ENCODE measurements at places on chromosomes 13 and 19.
A peak's percentile ranks its signal among the peaks of the same experiment; 100 is the strongest.

DNA sequence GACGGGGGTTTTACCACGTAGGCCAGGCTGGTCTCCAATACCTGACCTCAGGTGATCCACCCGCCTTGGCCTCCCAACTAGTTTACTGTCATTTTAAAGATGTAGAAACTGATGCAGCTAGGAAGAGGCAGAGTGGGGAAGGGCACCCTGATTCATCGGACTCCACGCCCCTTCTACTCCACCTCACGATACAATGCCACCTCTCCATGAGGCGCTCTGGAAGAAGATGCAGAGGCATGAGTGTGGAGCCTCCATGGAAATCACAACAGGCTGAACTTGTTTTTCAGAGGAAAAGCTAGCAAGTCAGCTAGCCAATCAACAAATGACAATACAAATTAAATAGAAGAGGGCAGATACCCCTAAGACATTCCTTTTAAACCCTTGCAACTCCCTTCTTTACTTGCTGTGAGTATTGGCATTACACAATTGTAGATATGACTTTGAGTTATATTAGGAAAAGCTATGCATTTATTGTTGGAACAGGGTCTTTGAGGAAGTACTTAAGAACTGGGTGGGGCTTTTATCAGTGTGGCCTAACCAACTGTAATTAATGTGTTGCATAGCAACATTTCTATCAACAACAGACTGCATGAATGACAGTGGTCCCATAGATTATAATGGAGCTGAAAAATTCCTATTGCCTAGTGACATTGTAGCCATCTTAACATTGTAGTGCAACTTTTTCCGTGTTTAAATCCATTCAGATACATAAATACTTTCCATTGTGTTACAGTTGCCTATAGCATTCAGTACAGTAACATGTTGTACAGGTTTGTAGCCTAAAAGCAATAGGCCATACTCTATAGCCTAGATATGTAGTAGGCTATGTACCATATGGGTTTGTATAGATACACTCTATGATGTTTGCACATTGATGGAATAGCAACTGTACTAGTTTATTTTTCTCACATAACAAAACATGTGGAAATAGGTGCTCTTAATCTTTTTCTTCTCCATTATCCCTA is 17.6 kb downstream of the WDFY2 start:
- DNase-seq: no peak

GRCh38 chr13:24263632-24264031 is 45.7 kb upstream of the C1QTNF9 start:
- DNase-seq: no peak

DNA sequence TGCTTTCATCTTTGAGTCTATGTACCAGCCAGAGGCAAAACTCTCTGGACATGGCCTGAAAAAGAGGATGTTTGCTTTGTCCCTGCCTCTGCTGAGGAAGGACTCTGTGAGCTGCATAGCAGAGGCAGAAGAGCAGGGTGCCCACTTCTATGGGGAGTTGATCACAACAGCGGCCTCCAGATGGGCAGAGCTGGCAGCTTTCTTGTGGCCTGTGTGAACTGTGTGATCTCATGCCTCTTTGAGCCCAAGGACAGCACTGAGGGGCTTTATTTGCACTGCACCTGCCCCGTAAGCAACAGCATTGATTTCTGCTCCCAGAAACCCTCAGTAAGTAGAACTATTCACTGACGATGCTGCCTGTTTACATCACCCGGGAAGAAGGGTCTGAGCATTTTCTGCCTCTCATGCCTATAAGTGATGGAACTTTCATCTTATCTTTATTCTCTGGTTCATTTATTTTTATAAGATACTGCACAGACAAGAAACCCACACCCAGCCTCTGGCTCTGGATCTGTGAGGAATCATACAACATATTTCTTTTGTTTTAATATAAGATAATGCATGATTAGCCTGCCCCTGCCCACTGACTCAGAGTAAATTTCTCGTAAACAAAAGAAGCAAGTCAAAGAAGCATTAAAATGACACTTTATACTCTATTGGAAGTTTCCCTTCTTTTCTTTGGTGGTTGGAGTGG is 244.2 kb upstream of the SOX21 start:
- DNase-seq: no peak

DNA sequence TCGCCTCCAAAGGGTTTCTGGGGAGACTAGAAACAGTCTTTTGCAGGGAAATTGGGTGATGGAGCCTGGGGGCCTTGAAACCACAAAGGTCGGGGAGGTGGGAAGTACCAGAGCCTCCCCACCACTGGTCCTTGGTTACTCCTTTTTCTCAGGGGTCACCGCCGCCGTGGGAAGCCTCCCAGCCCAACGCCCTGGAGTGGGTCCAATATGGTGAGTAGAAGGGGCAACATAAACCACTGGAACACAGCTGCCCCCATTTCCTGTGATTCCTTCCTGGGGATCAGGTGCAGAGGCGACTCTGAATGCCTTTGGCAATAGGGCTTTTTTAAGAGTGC is 5.8 kb downstream of the PGLYRP1 start:
- no peak for DNase-seq

DNA sequence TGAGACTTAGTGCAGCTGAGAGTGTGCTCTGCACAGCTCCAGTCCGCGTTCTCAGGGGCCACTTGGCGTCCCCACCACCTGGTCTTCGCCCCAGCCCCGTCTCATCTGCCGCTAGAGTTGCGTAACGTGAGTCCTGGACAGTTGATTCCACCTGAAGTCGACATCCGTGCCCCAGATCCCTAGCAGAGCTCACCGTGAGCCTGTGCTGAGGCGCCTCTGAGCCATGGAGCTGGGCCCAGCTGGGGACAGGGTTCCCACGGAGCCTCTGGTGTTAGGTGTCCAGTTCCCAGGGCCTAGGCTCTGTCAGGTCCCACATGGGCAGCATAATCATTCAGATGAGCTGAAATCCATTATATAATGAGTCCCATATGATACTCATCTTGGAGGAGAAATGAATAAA is 147.1 kb upstream of the SOX1 start:
- no peak for DNase-seq

GRCh38 chr13:46121597-46122163 is 16.8 kb upstream of the CPB2 start:
- no peak for DNase-seq

DNA sequence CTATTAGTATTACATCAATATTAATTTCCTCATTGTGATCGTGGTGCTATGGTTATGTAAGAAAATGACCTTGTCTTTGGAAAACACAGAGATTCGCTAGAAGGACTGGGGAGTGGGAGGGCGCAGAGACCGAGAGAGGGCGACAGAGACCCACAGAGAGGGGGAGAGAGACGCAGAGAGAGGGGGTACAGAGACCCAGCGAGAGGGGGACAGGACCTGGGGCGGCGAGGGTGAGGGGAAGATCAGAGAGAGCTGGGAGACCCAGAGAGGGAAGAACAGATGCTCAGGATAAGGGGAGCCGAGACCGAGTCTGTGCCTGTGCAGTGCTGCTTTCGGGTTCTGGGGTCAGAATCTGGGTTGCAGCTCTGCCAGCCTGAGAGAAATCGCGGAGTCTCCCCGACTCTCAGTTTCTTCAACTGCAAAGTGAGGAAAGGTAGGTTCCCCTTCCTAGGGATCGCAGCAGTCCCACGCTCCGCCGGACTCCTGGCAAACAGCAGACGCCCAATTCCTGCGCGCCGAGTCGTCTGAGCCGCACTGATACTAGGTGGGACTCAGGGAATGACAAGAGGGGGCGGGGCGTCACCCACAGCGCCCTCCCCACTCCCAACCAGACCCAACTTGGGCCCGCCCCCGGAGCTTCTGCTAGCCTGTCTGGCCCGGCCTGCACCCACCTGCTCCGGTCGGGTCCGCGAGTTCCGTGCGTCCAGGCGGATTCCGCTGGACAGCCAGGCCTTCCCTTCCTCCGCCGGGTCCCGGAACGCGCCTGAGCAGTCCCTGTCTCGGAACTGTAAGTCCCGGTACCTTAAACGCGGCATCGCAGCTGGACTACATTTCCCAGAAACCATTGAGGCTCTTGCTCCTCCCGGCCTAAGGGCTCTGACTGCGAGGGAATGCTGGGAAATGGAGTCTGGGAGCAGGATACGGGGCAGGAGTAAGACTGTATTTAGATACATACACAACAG is 15.3 kb downstream of the IZUMO2 start:
- DNase-seq: peak; percentile 86

DNA sequence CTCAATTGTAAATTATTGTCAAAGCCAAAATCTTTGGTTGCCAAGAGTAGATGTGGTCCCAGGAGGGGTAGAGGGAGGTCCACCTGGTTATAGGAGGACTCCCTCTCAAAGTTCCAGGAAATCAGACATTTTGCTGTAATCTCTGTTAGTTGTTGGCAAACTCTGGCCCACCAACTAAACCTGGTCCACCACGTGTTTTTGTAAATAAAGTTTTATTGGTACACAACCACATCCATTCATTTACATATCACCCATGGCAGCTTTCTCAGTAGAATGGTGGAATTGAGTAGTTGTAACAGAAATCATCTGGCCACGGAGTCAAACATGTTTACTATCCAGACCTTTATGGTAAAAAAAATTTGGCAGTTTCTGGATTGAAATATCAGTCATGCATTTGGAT is 70.6 kb downstream of the ZNF557 start:
- DNase-seq: no peak

DNA sequence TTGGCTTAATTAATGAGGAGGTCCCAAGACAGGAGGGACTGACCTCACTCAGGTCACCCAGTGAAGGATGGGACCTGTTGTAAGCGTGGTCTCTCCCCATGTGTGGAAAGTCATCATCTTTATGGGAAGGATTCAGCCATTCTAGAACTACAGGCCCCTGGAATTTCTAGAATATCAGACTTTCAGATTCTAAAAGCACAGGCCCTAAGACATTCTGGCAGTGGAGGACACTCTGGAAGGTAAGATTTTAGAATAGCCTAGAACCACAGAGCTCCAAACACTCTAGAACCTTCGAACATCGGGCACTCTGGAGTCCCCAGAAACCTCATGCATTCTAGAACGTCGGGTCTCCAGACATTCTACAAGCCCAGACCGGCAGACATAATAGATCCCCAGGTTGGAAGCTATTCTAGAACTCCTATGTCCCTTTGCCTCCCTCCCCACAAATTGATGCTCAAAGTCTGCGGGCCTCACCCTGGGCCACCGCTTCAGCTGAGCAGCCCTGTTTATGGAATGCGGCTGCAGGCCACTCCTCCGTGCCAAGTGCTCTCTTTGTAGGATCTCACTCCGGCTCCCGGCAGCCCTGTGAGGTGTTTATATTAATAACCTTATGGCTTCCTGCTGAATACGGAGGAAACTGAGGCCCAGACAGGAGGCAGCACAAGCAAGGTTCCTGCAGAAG is 1.9 kb upstream of the KLK15 start:
- no peak for DNase-seq

DNA sequence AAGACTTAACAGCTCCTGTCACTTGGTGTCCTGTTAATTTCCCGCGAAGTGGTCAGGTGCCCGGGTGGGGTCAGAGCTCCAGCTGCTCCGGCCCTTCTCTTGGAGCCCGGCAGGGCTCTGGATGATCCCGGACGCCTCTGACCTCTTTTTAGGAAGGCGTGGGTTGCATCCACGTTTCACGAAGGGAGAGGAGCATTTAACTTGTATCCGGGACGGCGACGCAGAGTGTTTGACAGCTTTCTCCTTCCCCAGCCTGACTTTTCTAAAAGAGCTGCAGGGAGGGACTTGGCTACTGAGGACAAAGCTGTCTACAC is 656 bp downstream of the ZNF155 start:
- peak; percentile 43 for DNase-seq

- no peak for DNase-seq
Observed at GRCh38 chr19:43798546-43799409, 3.5 kb downstream of the LYPD5 start.

DNA sequence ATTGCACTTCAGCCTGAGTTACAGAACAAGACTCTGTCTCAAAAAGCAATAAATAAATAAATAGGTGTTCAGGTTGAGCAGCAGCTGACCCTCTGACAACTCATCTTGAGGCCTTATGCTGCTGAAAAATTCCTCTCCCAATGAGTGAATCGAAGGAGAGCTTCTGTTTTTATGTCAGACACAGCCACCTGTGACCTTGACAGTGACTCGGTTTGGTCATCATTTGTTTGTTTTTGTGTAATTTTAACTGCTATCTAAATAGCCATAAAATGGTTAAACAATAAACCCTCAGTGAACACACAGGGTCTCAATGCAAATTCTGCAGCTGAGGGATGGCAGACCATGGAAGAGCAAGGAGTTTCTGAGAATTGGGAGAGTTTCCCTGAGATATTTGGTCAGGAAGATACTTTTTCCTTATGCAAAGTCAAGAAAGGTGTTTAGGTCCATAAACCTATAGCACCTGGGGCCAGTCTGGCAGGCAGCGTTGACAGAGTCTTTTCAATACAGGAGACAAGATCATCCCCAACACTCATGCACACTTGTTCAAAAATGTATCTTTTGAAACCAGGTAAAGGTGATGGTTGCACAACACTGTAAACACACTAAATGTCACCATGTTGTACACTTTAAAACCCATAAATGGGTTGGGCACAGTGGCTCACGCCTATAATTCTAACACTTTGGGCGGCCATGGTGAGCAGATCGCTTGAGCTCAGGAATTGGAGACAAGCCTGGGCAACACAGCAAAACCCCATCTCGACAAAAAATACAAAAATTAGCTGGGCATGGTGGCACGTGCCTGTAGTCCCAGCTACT is 16.6 kb upstream of the SLC25A30 start:
- DNase-seq: no peak

- no peak for DNase-seq
Observed at GRCh38 chr13:66537417-66537816, 692.7 kb downstream of the PCDH9 start.

DNA sequence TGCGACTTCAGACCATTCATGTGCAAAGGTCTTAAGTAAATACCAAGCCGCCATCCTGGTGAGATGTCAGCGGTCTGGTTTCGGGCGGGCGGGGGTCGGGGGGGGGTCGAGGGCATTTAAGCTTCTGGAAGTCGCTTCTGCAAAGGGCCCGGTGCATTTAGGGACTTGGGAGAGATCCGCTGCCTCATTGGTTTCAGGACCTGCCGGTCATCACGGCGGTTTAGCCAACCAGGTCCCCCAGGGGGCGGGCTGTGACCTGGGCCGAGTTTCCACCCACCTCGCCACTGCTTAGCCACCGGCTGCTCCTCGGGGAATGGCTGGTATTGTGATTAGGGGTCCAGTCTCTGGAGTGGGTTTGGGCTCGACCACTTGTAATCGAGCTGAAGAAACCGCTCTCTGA is 7.8 kb downstream of the ANKLE1 start:
- peak; percentile 87 for DNase-seq

- DNase-seq: no peak
Observed at GRCh38 chr13:26721251-26722121, 39.1 kb downstream of the GPR12 start.

GRCh38 chr19:5045956-5046338 is 77.0 kb downstream of the KDM4B start:
- no peak for DNase-seq

DNA sequence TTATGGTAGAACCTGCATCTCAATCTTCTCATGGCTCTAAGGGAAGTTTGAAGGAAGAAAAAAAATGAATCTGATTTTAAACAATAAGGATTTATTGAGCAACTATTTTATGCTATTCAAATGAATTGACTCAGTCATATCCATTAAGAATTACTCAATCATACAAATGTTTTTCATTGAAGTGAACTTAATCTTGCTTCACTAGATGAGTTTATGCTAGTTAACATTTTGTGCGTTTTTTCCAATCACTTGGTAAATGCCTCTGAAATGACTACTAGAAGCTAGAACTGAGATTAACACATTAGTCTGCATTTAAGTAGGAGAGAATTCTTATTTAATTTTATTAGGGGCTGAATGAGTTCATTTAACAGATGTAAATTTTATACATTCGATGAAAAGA is 25.2 kb downstream of the RXFP2 start:
- no peak for DNase-seq
